ENCODE measurements at places on chromosomes 3 and 15.

DNA sequence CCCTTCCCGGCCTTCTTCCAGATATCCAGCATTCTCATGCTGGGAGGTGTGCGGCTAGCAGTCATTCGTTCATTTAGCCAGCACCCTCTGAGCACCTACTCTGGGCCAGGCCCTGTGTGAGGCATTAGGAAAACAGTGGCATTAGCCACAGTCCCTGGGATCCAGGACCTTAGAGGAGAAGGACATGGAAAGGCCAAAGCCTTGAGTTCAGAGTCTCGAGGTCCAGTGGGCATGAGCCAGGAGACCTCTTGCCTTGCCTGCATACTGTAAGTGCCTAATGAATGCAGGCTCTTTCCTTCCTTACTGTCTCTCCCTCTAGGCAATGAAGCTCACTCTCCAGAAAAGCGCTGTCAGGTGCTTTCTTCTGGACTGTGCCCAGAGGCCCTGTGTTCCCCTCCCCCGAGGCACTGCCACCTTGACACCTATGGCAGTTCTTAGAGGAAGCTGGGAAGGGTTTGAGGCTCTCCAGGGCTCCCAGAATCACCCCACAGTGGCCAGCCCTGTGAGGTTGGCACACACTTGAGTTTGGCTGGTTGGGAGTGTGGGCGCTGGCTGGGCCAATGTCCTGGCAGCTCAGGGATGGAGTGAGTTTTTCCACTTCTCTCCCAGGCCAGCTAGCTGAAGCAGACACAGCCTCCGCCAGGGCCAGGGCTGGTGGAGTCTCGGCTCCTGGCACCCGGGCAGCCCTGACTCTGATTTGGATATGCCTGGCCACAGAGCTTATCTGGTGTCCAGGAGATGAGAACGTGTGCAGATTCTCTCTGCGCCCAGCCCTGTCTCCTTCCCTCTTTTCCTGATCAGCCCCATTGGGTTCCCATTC, 5.4 kb downstream of the CORO2B start:
- no peak for DNase-seq

DNA sequence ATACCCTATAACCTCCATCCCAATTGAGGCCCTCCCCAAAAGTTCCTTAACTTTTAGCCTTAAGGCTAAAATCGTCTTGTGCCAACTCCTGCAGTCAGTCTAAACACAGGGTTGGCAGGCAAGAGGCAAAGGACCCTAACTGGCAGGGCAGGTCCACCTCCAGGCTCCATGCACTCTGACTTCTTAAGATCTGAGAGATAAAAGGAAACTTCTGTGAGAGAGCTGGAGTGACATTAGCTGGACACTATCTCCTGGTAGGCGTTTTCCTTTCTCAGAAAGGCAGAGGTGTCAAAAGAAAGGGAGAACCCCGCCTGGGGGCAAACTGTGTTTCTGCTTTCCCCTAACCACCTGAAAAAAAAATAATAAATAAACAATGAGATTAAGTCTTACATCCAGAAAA, 3.6 kb downstream of the CHSY1 start:
- DNase-seq, result no peak

DNA sequence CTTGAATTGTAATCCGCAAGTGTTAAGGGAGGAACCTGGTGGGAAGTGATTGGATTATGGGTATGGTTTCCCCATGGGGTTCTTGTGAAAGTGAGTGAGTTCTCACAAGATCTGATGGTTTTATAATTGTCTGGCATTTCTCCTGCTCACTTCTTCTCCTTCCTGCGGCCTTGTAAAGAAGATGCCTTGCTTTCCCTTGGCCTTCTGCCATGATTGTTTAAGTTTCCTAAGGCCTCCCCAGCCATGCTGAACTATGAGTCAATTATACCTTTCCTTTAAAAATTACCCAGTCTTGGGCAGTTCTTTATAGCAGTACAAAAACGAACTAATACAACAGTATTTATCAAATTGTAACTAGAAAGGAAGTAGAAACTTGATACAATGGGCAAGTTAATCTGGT, 31.9 kb downstream of the IFT57 start:
- DNase-seq, result no peak

DNA sequence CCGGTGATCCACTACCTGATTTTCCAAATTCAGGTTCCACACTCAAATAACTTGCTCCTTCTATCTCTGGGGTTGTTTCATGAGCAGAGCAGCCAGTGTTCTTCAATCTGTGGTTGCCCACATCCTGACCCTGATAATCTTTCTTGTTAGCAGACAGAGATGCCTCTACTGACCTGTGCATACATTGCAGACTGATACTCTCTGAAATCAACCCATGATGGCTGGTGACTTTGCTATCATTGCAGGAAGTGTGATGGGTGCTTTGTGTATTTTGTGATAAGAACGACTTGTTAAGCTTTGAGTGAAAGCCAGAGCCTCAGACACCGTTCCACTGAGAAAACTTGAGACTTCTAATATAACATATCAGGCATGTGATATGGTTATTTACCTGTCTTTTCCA, 39.9 kb downstream of the GATM start:
- no peak for DNase-seq

- DNase-seq, result no peak
These were observed 7.6 kb downstream of the ANXA2 start for GRCh38 chr15:60390231-60390630.

GRCh38 chr15:63210151-63211091, 21.0 kb downstream of the RAB8B start:
- DNase-seq, result no peak

- no peak for DNase-seq
These were observed 206.4 kb downstream of the NAALADL2 start for GRCh38 chr3:175065497-175065896.

DNA sequence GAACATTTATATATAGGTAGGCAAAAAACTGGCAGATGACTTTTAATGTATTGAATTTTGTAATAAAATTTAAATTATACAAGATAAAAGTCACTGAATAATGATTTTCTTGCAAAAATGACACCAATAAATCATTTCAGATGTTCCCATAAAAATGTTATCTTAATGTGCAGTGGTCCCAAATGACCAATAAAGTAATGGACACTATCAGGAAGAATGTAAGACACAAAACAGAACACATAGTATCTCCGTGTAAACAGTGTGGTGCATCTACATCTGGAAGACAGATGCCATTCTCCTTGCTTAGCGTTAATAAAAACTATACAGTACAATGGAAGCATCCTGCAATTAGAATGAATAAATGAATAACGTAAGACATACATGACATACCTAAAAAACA, 41.5 kb downstream of the FGF7 start:
- DNase-seq, result no peak

DNA sequence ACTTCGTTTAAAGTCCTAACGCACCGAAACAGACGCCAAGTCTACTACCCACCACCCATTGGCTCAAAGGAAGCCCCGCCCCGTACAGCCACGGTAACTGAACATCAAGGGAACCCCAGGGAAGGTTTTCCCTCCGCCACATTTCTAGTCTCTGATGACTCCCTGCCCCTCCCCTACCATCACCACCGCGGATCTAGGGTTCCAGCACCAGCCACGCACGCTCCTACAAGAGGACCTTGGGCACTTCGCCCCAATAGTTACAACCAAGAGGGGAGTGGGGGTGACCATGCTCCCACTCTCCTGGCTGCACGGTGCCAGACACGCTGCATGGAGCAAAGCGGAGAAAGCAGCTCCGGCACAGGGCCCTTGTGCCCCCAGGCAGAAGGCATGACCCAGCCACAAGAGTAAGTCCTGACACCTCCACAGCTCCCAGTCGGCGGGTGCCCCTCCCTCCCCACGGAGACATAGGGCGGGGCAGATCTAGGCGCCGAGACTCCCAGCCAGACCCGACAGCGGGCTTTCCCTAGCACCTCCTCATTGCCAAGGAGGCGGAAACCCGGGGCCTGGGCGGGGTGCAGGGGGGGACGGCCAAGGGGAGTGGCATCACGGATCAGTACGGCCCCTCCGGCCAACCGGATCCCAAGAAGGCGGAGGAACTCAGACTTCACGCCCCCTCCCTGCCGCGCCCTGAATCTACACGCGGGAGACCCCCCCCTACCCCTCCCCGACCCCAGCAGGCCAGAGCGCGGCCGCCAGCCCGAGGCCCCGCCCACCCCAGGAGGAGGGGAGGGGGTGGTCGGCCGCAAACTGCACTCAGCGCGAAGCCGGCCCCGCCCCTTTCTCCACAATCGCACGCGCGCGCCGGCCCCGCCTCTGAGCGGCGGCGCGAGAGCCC, 936 bp downstream of the SIN3A start:
- peak; percentile 92 for DNase-seq

GRCh38 chr15:78204351-78205309, 29.7 kb downstream of the ACSBG1 start:
- no peak for DNase-seq

- no peak for DNase-seq
These were observed 4.2 kb upstream of the OGG1 start for GRCh38 chr3:9745521-9745920.

DNA sequence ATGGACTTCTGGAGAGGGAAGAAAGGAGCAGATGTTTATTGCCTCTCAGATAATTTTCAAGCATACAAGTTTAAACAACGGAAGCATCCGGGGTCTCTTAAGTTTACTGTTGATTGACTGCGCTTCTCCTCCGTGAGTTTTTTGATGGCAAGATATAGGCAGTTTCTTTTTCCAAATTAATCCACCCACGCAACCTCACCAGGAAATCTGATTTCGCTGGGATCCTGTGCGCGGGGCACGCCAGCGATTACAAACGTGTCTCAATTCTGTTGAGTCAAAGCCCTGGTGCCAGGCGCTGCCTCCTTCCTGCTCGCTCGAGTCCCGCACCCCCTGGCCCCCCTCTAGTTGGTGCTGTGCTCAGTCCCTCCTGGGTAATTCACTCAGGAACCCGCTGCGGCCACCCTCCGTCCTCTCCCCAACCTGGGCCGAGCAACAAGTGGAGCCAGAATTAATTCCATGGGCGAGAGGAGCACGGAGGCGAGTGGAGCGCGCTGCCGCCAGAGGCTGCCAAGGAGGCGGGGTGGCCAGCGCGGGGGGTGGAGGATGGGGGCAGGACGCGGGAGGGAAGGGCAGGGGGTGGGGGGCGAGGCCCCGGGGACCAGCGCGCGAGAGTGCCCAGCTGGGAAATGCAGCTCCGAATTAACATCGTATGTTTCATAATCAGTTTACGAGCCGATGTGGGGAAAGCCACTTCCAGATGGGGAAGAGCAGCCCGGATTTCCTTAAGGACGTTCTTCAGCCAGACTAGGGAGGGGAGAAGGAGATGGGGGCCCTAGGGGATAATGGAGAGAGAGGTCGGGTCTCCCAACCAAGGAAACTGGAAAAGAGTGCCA, 6.0 kb downstream of the WNT5A start:
- no peak for DNase-seq

DNA sequence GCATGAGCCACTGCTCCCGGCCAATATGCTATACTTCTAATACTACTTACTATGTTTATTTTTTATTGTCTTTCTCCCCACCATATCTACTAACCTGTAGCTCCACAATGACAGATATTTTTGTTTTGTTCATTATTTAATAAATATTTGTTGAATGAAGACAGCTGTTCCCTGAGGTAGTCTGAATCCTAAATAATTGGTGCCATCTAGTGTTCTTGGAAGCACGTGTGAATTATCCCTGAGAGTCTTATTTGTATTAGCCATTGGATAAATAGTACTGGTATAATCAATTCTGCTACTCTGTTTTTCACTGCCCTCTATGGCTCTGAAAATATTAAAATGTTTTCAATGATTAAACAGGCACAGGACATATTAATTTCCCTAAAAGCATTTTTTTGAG, 5.6 kb upstream of the APPL1 start:
- DNase-seq, result no peak

DNA sequence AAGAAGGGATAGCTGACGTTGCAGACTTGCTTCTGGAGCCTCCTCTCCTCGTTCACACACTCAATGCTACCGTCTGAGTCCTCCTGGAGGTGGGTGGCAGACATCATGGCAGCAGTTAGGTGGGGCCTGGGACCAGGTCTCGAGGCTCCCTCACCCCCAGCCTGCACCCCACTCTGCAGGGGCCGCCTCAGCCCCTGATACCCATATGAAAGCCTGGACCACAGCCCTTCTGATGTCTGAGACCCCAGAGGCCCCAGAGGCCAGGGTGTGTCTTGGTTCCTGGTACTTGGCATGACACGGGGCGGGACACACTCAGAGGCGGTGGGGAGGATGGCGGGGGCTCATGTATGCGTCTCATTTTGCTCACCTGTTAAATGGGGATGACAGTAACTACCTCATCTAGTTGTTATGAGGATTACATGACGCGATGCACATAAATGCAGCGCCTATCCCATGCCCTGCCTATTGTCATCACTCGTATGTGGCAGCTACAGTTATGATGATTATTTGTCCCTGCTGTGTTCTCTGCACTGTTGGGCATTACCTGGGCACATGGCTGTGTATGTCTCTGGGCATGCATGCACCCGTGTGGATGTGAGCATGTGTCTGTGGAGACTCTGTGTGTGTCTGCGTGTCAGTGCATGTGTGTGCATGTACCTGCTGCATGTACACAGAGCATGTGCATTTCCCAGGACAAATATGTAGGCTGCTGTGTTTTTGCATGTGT, 39.9 kb downstream of the FEM1B start:
- no peak for DNase-seq

DNA sequence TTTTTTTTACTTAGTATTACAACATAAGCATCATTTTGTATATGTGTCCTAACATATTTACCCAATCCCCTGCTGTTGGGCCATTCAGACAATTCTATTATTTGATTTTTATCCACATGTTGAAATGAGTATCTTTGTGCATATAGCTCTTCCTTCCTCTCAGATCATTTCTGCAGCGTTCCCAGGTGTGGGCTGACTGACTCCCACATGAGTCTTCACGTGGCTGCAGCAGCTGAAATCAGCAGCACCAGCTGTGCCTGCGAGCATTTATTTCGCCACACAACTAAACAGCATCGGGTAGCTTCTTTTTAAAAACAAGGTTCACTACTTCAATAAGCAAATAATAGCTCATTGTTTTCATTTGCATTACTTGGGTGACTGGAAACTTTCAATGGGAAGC, 44.5 kb upstream of the PDE8A start:
- no peak for DNase-seq

GRCh38 chr3:188241883-188242282, 87.9 kb downstream of the LPP start:
- DNase-seq, result no peak

DNA sequence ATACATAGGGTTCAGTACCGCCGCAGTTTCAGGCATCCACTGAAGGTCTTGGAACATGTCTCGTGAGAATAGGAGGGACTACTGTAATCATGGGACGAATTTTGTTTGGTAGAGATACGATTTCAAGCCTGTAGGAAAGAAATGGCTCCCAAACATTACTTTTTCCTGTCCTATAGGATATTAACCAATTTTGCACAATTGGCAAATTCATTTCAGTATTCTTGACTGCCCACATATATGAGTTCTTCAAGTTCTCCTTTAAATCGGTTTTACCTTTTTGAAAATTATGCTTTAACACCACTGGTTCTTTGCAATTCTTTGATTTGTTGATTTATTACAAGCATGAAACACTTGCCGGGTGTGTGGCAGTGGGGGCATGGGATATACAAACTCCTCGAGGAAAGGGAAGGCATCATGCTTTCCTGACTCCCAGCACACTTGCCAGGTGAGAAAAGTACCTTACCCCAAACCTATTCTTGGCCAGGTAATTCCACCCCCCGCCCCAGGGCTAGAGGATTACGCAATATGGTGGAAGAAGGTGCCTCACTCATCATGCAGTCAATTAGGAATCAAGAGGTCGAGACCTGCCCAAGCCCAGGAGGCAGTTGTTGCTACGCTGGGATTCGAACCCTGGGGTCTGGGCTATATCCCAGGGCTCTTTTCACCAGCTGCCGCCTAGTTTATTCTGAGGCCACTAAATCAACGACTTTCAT, 584 bp upstream of the LARS2 start:
- DNase-seq, result no peak

- no peak for DNase-seq
These were observed 2.6 kb downstream of the ST3GAL6 start for GRCh38 chr3:98765721-98766120.

Measured in stimulated activated CD8-positive, alpha-beta memory T cell treated with anti-CD3 and anti-CD28 coated beads, Interleukin-4, amount 100 ng/mL, for 1 hour (primary cell).